ENCODE measurements at places on chromosomes 12 and 14.

DNA sequence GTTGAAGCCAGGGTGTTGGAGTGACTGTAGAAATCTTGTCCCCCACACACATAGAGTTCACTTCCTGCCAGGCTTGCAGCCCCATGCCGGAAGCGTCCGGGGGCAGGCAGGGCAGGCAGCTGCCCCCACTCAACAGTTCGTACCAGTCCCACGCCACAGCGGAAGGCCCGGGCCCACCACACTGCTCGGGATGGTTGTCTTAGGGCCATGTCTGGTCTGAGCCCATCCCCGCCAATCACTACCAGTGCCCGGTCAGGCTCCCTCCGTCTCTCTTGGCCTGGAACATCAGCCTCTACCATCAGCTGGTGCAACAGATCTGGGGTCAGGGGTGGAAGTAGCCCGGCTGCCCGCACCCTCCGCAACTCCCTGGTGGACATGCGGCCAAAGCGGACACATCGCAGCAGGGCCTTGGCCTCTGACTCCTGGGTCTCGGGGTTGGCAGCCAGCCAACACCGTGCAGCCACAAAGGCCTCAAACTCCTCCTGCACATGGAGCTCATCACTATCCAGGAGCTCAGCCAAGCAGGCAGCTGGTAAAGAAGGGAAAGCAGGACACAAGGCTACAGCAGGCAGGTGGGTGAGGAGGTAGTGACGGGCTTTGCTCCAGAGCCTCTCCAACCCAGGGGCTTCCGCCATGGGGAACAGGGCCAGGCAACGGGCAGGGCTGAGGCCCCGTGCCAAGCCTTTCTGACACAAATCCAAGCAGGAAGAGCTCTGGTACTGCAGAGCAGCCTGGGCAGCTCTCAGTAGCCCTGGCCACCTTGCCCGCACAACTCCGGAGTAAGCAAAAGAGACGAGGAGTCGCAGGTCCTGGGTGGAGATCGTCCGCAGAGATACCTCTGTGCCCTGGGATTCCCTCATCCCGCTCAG, 5.9 kb downstream of the KLHL33 start:
- DNase-seq, result no peak

- DNase-seq, result no peak
Observed at GRCh38 chr14:95515080-95515489, 1.4 kb downstream of the SYNE3 start.

DNA sequence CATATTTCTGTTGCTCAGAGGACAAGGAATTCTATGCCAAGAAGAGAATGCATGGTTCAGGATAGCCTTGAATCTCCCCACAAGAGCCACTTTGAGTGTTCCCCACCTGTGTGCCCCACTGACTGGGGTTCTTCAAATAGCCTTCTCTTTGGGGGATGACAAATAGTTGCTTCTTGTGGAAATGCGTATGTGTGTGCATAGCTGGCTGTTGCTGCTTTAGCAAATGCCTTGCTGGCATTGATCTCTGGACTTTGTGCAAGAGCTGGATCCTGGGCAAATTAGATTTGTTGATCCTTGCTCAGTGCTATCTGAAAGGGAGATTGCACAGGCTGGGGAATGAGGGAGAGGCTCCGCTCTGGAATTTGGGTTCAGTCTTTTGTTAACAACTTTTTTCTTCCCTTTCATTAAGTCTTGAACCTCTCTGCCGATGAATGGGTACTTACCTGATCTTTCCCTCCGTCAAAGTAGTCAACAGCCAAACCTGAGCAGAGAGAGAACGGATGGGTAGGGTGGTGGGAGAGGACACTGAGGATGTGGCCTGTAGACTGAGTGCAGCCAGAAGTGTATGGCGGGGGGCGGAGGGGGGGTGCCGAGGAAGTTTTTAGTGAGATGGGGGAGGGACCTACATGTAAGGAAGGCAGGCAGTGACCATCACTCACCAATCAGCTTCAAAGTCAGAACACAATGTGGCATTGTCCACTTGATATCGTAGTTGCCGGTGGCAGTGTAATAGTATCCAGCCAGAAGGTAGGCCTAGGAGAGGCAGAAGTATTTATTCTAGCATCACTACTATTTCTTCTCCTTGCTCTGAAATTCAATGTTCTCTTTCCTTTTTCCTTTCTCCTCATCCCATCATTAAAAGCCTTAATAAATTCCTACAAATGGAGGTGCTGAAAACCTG, 10.7 kb downstream of the EMG1 start:
- DNase-seq, result no peak

DNA sequence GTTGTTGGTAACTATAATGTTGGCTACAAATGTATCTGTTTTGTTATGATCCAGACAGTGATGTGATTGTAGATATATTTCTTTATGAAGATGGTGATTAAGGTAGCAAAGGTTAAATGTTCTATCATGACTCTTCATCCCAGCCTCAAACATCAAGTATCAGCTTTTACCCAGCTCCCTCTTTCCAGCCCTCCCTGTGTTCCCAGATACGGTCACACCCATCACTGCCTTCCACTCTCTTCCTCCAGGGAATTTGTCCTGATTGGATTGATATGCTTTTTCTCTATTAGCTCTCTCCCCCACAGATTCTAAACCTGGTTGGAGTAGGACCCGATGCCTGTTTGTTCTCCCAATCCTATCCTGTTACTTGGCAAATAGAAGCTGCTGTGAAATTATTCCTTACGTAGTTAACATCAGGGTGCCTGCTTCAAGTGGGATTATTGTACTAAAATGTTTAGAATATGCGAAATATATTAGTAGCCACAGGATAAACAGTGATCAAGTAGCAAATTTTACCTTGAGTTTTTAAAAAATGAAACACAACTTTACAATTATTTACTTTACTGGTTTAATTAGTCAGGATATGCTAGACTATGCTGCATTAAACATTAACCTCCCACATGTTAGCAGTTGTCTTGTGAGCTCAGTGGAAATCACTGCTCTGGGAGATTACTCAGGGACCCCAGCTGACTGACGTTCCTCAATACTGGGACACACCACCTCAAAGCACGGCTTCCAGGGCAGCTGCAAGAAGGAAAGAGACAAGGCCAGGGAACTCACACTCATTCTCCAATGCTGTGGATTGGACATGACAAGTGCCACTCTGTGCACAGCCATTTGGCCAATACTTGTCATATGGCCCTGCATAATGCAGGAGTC, 165.3 kb downstream of the ALX1 start:
- DNase-seq, result no peak

DNA sequence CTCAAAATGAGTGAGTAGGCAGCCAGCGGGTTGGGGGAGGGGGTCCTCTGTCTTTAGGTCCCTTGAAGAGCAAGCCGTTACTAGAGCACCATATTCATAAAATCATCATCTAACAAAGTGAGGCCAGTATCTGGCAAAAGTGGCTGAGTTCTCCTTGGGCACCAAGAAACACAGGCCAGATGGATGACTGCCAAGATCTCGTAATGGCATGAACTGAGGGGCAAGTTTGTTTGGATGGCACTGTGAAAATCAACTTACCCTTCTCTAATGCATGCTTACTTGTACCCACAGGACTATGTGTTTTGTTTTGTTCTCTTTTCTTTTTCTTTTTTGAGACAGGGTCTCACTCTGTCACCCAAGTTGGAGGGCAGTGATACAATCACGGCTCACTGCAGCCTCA, 41.6 kb downstream of the GNPTAB start:
- DNase-seq, result no peak

DNA sequence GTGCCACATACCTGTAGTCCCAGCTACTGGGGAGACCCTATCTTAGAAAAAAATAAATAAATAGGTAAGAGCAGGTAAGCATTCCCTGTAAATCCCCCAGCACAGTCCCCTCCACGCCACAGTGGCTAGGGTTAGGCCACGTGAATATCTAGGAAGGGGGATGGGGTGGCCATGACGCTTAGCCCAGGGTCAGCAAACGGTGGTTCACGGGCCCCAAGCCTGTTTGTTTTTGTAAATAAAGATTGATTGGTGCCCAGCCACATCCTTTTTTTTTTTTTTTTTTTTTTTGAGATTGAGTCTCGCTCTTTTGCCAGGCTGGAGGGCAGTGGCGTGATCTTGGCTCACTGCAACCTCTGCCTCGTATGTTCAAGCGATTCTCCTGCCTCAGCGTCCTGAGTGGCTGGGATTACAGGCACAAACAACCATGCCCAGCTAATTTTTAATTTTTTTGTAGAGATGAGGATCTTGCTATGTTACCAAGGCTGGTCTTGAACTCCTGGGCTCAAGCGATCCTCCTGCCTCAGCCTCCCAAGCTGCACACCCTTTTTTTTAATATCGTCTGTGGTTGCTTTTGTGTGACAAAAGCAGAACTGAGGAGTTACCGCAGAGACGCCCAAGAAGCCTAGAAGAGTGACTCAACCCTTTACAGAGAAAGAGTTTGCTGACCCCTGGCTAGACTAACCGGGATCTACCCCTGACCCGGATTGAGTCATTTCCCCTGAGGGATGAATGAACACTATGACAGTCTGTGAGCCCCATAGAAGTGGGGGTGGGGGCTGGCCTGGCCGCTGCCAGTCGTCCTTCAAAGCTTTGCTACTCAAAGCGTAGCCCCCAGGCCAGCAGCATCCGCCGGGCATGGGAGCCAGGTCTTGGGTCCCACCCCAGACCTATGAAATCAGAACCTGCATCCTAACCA, 113.7 kb upstream of the NCOR2 start:
- no peak for DNase-seq

DNA sequence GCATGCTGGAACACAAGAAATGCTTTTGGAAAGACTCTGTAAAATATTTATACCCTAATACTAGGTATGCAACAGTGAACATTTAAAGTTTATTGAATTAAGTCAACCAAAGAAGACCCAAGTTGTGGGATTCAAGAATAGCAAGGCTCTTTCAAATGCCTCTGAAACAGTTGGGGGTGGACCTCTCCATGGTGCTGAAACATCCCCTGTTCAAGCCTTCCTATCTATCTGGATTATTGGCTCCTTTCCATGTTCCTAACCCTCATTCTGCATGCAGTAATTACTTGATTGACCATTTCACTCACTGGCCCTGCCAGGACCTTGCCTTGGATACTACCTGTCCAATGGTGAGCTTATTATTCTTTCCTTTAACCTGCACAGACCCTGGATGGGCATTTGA, 349.7 kb downstream of the NRXN3 start:
- no peak for DNase-seq

DNA sequence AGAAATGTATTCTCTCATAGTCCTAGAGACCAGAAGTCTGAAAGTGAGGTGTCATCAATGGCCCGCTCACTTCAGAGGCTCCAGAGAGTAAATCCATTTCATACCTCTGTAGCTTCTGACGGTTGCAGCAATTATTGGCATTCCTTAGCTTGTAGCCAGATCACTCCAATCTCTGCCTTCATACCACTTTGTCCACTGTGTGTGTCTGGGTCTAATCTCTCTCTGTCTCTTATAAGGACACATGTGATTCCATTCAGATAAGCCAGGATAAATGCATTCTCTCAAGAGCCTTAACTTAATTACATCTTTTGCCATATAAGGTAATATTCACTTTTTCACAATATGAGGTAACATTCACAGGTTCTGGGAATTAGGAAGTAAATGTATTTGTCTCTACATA, 365.7 kb downstream of the GXYLT1 start:
- DNase-seq, result no peak

- no peak for DNase-seq
Observed at GRCh38 chr12:3622822-3623690, 129.9 kb downstream of the CRACR2A start.

DNA sequence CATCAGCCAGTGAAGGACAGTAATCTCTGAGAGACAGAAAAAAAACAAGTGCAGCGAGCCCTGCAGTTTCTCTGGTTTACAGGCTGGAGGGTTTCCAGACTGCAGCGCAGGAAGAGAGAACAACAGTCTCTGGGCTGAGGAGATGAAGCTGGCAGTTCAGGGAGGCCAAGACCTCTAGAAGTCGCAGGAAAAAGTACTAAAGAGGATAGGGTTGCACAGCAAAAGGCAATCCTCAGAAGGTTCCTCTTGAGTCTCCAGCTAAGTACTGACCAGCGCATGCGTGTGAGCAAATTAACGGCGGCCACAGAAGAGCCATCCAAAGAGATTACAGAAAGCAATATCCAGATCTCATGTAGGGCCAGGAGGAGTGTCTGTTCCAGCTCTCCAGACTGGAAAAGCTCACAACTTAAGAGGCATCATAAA, 12.2 kb upstream of the CCDC60 start:
- no peak for DNase-seq

GRCh38 chr12:16088421-16088820, 177.3 kb downstream of the DERA start:
- no peak for DNase-seq

GRCh38 chr12:44716711-44717110, 159.4 kb downstream of the NELL2 start:
- no peak for DNase-seq

GRCh38 chr12:97784904-97785303, 322.3 kb downstream of the RMST start:
- DNase-seq, result no peak

DNA sequence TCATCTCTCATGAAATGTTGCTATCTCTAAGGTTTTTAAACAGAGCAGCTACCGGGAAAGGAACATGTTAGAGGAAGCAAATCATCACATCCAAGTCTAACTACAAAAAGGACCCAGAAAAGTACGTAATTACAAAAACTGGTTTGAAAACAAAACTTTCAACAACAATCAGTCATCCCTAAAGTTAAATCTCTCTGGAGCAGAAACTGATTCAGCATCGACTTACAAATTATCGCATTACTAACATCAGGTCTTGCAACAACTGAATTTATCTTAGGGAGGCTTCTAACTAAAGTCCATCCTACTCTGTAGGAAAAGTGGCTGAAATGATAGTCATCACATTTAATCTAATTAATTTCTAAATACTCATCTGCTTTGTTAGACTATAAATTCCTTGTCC, 137.0 kb downstream of the MED13L start:
- DNase-seq, result no peak

- no peak for DNase-seq
Observed at GRCh38 chr12:38465020-38465419, 148.4 kb downstream of the ALG10B start.

GRCh38 chr12:115213118-115213517, 529.1 kb upstream of the TBX3 start:
- DNase-seq, result no peak

GRCh38 chr14:72906316-72906715, 12.4 kb upstream of the DPF3 start:
- DNase-seq, result no peak

DNA sequence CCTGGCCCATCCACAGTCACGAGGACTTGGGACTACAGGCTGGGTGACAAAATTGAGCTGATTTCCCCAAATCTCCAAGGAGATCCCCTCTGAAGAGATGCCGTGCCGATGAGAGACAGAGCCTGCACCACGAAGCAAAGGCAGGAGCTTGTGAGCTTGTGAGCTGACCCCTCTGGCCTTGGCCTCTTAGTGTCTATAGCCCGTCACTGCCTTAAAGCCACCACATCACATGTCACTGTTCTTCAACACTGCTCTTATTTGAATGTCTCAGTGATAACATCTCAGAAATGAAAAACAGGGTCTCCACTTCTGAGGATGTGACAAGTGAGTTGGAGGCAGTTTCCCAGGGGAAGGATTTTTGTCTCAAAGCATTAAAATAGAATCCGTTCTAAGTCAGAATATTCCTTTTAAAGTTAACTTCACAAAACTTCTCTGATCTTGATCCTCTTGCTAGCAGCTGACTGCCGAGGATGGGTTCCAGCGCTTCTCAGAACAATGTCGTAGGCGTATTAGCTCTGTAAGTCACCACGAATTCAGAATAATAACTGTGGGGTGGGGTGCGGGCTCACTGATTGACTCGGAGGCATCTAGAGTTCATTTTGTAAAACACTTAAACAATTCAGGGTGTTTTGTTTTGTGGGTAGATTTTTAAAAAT, 37.5 kb downstream of the CHST11 start:
- DNase-seq, result no peak

GRCh38 chr12:99284161-99284560, 363.4 kb upstream of the GARIN6 start:
- no peak for DNase-seq

GRCh38 chr14:100585448-100586152, 1.6 kb downstream of the BEGAIN start:
- no peak for DNase-seq

GRCh38 chr12:6202304-6202703, 2.1 kb downstream of the CD9 start:
- DNase-seq, result no peak
